WERI-Rb-1 (cell line): ENCODE measurements at places on chromosomes 2 and 18.

- DNase-seq: no peak
Measured at GRCh38 chr18:13455960-13456481, 237.5 kb downstream of the LDLRAD4 start.

GRCh38 chr2:108911401-108911800 is 77.6 kb downstream of the EDAR start:
- no peak for DNase-seq

DNA sequence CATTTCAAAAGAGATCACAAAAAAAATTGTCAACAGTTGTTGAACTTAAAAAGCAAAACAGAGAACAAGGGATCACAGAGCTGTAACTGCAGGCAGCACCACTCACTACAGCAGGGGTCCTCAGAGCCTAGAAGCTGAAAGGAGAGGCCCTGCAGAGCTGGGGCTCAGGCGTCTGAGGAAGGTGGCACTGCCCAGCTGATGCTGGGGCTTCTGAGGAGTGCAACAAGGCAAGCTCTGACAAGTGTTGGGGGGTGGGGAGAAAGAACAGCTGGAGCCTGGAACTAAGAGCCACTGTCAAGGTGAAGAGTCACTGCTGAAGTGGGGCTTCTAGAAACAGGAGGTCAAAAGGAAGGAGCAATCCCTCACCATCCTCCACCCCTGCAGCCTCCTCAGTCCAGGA is 46.2 kb downstream of the FTCDNL1 start:
- DNase-seq: no peak

- peak; percentile 81 for DNase-seq
Measured at GRCh38 chr2:47767880-47768609, 14.9 kb upstream of the MSH6 start.

GRCh38 chr2:60438131-60438530 is 115.3 kb downstream of the BCL11A start:
- DNase-seq: no peak

DNA sequence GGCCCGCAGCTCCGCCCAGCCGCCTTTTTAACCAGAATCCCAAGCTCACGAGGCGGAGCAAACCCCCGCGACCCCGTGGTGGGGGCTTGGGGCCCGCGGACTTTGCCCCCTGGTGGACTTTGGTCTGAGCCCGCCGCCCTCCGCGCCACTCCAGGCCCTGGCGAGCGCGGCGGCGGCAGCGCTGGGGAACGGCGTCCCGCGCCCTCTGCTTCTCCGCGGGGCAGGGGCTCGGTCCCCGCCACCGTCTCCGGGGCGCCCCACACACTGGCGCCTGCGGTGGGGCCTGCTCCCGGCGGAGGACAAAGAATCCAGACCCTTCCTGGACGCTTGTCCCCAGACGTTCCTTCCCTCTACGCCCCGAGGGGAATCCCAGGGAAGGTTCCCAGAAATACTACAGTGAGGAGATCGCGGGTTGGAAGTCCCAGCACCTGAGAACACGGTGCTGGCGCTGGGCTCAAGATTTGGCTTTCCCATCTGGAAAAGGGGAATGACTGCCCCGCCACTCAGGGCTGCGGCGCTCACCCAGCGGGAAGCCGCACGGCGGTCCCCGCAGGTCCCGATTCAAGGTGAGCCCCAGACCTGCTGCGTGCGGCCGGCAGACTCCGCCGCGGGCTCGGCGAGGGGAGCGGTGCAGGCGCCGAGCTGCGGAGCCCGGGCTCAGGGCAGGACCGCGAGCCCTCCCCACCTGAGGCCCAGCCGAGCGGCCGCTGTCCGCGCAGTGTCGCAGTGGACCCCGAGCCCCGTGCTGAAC is at the start of gene HAAO:
Gene HAAO (minus strand): TSS at position 1 of the 751 bp plus-strand sequence. CDS start 47 bp downstream, outside the sequence.
- no peak for DNase-seq

DNA sequence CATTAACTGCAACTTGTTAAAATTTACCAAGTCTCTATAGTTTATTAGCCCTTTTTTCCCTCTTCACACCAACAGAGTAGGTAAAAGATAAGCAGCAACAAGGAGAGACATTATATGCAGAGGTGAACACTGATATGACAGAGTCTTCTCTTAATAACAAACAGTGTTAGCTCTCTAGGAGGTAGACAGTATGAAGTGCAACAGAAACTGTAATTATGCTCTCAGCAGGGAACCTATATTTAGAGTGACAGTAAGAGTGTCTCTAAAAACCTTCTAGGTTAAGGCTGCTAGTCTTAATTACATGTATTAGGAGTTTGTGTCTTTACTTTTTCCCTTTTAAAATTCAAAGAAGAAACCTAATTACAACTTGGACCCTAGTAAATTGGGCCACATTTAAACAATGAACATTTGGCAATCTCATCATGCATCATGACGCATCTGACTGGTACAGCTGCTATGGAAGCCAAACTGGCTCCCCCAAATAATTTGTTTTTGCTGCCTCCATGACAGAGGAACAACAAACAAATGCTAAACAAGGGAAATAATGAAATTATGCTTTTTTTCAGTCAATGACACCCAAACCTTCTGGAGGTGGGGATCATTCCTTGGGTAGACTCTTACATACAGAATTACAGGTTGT is 69.9 kb upstream of the MMADHC start:
- no peak for DNase-seq

- DNase-seq: no peak
Measured at GRCh38 chr2:170493426-170494097, 221.6 kb upstream of the SP5 start.

DNA sequence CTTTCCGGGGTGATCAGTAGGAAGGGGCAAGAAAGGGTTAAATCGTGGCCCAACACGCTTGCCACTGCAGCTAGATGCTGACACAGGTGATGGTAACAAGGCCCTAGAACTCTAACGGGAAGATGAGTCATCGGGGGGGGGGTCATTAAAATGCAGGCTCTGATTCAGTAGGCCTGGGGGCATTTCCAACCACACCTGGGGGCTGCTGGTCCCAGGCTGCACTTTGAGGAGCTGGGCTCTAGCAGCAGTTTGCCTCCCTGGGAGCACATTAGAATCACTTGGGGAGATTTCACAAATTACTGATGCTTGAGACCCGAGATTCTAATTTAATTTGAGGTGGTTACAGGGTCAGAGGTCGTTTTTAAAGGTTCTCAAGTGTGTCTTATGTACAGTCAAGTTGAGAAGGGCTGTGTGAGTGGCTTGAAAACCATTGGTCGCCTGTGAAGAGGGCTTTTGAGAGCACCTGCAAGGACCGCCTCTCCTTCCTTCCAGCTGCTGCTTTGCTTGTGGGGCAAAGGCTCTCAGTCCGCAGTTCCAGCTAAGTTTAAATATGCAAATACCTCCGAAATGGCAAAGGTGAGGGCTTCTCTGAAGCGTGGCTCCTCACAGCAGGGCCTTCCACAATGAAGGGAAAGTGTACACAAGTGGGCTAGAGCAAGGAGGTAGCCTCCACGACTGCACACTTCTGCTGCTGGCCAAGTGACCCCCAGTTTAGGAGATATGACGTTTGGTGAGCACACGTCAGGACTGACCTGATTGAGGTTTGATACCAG is 128.0 kb upstream of the MSH6 start:
- no peak for DNase-seq

DNA sequence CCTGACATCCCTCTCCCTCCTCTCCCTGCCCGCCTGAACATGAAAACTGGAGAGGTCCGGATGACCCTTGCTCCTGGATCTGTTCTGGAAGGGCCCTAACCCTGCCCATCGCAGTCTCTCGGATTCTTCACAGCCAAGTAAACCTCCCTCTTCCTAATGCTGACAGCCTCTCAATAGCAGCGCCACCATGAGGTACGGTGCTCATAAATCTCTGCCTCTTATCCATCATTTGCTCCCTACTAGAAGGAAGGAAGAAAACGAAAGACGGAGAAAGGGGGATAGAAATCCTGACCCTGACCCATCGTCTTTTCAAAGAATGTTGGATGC is 257.9 kb downstream of the BCL11A start:
- DNase-seq: peak; percentile 39
